ENCODE measurements at places on chromosomes 5 and 9. TPM values are rescaled to one million over a fixed set of nuclear protein-coding genes. Genes with fewer than 3 reads are reported as not detected.

GRCh38 chr5:67814569-67815311 is 400.8 kb upstream of the PIK3R1 start:
- no peak for DNase-seq

DNA sequence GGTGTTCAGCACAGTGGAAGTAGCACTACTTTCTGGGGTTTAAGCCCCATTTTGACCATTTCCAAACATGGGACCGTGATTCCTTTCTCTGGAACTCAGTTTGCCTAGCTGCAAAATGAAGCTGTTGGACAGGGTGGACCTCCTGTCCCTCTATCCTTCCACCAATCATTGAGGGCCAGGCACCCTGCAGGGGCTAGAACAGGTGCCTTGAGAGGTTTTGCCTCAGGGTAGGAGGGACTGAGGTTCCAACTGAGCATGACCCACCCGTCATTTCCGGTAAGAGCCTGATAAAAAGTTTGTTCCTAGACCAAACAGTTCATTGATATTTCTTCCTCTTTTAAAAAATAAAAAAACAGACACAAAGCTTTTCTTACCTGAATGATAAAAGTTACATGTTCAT is 116.5 kb downstream of the MVB12B start:
- no peak for DNase-seq

- DNase-seq, result no peak
These were observed 220.2 kb downstream of the AGTPBP1 start for GRCh38 chr9:85521371-85522197.

- peak; percentile 38 for DNase-seq
These were observed 1.9 kb upstream of the GPR107 start for GRCh38 chr9:130051855-130052254.

Gene NIPAL4
- polyA plus RNA-seq, result 6.1 TPM

DNA sequence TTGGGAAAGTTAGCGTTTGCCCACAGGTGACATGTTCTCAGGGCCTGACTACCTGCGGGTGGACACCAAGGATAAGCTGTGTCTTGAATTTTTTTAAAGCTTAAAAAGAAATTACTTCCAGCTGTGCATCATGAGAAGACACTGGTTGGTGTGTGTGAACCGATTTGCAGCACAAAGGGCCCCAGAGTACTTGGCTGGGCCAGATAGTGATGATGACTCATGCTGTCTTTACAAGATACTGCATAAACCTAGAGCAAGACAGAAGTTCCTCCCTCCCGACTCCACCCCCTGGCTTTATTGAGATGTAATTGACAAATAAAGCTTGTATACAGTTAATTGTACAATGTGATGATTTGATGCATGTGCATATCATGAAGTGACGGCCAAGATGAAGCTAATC is 212.8 kb downstream of the NXNL2 start:
- peak; percentile 79 for DNase-seq

Gene CDC20B
- polyA plus RNA-seq, result 0.05 TPM

- DNase-seq, result no peak
These were observed 45.9 kb upstream of the TLX3 start for GRCh38 chr5:171263181-171263580.

Gene CDH9
- not detected for polyA plus RNA-seq

DNA sequence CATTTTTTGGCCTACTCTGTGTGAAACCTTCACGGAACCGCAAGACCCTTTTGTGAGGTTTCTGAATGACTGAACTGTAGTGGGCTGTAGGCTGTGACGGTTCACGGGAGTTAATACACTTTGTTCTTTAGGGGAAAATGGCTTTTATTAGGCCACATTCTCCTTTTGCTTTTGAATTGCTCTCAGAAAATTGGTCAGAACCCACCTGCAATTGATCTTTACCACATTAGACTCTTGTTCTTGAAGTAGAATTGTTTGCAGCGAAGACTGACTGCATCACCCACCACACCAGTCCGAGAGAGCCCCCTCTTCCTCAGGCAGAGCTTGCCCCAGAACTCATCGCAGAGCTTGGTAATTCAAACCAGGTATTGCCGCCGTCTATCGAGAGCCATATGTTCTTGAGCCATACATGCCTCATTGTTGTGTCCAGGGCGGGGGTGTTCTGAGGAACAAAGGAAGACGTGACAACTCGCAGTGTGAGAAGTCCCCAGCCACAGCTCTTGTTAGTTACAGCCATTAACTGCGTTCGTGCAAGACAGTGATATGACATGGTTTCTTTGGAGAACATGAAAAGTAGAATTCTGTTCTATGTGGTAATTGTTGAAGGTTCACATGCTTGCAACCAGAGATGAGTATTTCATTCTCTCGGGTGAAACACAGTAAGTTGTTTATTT is 166.4 kb upstream of the OTULINL start:
- no peak for DNase-seq

- DNase-seq, result no peak
These were observed 50.8 kb upstream of the OSMR start for GRCh38 chr5:38794986-38795385.

Gene ACO1
- polyA plus RNA-seq, result 45.1 TPM

Gene CNTNAP3B
- polyA plus RNA-seq, result 6.9 TPM

Gene IFNA13
- polyA plus RNA-seq, result not detected

DNA sequence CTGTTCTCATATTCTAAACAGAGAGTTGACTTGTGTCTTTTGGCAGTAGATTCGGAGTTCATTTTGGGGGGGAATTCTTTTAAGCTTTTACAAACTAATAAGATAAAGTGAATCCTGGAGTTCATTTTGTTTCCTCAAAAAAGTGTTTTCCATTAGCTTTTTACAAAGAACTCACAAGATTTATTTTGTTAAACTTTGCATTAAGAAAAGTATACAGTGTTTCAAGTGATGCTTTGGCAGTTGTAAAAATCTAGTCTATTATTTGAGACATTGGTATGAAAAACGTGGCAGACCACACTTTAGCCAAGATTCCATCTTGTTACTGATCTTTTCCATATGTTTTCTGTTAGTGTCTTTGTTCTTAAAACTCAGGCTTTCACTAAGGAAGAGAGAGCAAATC is 1.2 kb upstream of the OMD start:
- DNase-seq, result no peak

GRCh38 chr5:66169534-66169933 is 25.4 kb downstream of the SREK1 start:
- no peak for DNase-seq

DNA sequence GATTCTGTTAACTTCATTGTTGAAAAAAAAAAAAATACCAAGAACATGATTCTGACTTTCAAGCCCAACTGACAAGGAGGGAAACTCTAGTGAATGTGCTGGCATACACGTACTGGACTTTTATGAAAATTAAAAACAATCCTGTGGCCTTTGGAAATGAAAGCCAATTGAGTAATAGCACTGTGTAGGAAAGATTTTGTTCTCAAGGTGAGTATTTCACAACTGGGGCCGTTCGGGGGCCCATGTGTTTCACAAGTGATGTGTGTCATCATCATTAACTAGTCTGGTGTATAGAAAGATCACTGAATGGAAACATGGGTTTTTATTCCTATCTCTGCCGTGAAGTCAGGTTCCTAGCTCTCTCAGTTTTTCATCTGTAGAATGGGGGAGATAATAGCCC is 605.0 kb upstream of the CLINT1 start:
- DNase-seq, result peak; percentile 66

Gene TAF11L10
- polyA plus RNA-seq, result not detected

DNA sequence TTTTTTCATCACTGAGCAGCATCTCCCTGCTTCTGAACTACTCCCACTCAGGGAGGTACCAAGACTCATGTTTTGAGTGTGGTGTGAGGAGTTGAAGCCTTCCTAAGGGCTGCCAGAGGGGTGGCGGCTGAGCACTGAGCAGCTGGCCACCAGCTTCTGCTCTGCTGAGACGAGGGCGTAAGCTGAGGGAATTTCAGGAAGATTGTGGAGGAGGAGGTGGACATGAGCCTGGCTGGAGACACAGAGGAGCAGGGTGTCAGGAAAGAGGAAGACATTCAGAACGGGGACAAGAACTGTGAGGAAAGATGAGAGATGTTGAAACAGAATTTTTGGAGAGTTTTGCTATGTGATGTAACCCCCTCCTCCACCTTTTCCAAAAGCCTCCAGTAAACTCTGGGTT is 7.8 kb downstream of the LCP2 start:
- no peak for DNase-seq

DNA sequence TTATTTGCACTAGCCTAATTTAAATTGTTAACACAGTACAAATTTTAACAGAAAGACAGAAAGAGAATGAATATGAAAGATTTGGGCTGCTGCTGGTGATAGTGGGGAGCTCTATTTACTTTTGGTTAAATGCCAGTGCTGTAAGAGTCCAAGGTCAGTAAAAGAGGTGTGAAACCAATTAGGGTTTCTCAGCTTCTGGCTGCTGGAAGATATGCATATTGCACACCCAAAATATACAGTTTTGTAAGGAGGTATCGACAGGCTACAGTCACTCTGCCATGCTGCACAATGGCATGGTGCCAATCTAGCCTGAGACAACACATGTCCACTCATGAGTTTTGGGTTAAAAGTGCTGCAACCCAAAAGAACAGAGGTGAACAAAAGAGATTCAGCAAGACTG is 79.3 kb downstream of the PPP2R2B start:
- DNase-seq, result no peak

- no peak for DNase-seq
These were observed 133.7 kb downstream of the NUDT12 start for GRCh38 chr5:103428923-103429322.

- peak; percentile 41 for DNase-seq
These were observed 207.9 kb downstream of the C9orf50 start for GRCh38 chr9:129412814-129413536.

Gene TMEM232
- 0.49 TPM for polyA plus RNA-seq

GRCh38 chr5:156584871-156585270 is 257.9 kb downstream of the SGCD start:
- DNase-seq, result no peak

DNA sequence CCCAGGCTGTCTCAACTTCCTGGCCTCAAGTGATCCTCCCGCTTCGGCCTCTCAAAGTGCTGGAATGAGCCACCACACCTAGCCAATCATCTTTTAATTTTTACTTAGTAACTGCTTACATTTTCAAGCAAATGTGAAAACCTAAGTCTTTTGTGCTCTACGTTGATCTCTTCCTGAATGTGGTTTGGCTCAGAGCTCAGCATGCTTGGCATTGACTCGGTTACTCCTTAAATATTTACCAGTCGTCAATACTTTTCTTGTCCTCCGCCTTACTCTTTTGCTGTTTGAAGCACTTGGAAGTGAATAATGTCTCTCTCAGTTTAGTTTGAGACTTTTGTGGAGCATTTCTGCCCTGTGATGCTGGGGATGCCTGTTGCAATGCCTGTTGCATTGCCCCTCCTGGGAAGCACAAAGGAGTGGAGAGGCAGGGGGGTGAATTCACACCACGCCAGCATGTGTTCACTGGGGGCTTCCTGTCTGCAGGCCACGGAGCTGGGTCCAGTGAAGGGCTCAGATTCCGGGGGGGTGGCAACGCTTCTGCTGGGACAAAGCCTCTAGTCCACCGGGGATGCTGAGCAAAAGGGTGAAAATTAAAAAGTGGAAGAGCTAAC is 13.1 kb upstream of the TENT4A start:
- DNase-seq, result no peak

DNA sequence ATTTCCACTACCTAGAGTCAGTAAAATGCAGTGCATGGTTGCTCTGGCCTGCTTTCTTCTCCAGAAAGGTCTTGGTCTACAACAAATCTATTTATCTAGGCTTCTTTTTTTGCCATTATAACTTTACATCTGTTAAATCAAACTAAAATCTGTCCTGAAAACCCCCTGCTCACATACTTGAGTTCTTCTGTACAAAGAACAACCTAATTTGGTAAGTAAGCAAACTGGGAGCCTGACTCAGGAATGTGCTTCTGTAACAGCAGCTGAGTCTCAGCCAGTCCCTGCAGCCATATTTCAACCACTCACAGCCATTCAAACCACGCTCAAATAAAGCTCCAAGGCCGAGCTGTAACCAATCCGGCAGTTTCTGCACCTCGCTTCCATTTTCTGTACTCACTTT is 95.8 kb downstream of the PLPP1 start:
- DNase-seq, result no peak

DNA sequence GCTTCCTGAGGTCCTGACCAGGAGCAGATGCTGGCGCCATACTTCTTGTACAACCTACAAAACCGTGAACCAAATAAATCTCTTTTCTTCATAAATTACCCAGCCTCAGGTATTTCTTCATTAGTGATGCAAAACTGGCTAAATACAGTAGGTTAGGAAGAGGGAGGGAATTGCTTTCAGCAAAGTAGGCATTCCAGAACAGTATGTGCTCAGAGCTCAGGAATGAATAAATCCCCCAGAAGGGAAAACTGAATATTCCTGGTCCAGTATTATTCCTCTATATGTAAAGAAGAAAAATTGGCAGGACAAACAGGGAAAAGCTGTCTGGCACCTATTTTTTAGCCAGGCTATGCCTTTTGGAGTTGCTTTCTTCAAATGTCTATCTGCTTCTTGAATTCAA is 577.1 kb downstream of the PSAT1 start:
- DNase-seq, result no peak

Gene HACD4
- polyA plus RNA-seq, result 0.08 TPM

DNA sequence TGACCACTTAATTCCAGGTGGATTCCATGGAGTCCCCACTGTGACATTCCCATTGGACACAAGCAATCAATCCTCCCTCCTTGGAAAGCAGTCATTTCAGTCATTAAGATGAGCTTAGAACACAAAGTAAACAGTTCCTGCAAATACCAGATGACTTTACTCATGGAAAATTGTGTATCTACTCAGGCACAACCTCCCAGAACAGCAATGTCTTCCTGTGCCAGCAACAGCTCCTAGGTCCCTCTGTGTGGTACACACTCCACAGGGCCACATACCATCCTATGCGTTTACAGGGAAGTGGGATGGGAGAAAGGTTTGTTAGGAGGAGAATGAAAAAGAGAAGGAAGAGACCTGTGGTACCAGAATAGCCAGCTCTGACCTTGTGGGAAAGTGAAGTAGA is 53.7 kb downstream of the MTMR12 start:
- DNase-seq, result no peak

- DNase-seq, result no peak
These were observed 32.7 kb downstream of the FBXO38 start for GRCh38 chr5:148416416-148416815.

Gene LCN12
- 0.09 TPM for polyA plus RNA-seq

Gene SCGB3A1
- not detected for polyA plus RNA-seq

DNA sequence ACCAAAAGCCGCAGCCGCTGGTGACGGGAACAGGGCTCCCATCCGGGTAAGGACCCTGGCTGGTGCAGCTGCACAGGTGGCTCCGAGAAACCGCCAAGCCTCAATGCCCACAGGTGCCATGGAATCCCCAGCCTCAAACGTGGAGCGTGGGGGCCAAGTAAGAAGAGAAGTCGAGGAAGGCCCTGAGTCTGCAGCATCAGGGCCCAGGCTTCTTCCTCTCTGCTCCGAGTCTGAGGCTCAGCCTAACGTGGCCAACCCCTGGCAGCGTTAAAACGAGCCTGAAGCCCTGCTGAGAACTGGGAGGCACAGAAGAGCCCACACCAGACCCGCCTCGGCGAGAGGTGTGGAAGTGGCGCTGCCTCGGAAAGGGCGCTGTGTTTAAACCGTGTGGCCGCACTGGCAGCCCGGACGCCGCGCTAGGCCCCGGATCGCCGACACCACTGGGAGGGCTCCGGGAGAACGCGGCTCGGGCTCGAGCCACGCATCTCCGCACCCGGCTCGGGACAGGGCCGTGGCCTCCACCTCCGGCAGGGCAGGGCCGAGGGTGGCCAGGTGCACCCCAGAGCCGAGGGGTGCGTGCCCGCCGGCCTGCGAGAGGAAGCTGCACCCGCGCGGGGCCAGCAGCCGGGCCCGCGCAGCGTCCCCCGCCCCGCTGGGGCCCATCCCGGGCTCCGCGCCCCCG is 730 bp downstream of the ZMYND19 start:
- DNase-seq, result no peak

GRCh38 chr5:13613621-13614020 is 330.9 kb downstream of the DNAH5 start:
- no peak for DNase-seq

Measured in mammary epithelial cell (primary cell).